ENCODE measurements at places on chromosomes 2 and 18.

GRCh38 chr2:234971496-234971895 is 19.7 kb downstream of the SH3BP4 start:
- DNase-seq: no peak

DNA sequence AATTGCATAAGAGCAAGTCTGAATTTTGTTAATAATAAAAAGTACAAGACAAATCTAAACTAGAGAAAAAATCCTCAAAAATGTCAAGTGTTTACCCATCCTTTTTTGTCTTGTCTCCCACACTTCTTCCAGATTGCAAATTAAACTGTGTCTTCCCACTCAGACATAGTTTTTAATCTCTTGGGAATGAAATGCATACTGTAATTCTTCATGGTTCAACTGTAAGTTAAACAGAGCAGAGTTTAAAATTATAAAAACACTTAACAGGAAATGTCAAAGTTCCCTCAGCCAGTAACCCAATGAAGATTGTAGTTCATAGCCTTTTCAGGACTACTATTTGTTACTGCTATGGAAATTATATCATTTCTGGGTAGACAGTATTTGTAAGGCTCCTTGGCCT is 171.8 kb downstream of the UBE2E3 start:
- no peak for DNase-seq

DNA sequence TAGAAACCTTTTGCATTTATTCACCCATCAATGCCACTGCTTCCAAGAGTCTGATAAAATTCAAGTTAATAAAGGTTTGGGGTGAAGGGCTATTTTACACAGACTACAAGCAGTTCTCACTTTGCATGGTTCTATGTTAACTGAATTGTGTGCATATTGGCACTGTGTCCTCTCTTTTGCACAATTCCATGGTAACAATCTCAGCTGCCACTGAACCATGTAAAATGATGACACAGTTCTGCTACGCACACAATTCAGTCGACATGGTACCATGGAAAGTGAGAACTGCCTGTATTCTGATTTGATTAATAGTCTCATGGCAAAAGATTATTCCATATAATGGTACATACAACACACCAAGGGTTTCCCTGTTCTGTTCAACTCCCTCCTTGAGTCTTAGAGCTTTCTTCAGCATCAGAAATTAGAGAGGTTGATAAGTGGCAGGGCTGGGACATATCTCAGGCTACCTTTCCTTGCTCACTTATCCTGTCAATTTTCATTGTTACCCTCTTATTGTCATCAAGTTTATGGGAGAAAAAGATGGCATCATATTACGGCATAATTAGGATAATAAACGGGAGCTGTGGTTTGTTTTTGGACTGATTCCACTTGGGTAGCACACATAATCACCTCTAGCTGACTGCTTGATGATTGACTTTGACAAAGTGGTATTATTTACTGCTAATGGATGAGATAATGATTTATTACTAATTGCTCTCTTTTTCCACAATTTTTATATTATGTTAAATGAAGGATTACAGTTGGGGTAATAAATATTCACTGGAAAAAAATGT is 139.3 kb upstream of the CREB1 start:
- no peak for DNase-seq

DNA sequence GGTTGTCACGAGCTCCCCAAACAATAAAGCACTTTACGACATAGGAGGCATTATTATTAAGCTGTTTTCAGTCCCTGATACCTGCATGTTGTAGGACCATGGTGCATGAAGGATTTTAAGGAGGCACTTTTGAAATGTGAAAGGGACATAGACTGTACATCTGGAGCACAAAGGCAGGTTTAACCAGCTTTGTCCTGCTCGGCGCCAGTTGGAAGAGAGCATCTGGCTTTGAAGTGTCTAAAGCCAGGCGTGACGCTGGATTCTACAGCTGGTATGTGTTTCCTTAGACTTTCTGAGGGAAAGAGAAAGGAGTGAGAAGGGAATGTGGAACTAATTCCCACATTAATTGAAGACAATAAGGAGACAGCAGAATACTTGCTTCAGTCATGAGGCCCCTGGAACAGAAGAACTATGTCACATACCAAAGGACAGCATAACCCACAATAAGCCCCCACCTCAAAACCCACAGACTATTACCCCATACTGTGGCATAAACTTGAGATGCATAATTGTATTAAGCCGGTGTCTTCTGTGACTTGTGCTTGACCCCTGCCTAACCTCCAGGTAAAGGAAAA is 381.0 kb upstream of the MEX3C start:
- no peak for DNase-seq

DNA sequence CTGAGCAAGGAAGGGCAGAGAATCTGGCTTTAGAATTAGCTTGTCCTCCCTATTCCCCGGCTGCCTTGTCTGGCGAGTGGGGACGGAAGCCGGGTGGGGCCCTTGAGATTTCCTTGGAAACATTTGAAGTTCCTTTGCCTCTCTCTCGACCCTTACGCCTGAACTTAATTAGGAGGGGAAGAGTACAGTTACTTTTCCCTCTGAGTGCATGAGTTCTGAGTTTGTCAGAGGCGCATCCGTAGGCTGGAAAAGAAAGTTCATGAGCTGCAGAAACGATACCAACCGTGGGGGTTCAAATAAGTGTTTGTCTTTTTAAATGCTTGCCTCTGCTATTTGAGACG is 468 bp downstream of the PIKFYVE start:
- DNase-seq: no peak

DNA sequence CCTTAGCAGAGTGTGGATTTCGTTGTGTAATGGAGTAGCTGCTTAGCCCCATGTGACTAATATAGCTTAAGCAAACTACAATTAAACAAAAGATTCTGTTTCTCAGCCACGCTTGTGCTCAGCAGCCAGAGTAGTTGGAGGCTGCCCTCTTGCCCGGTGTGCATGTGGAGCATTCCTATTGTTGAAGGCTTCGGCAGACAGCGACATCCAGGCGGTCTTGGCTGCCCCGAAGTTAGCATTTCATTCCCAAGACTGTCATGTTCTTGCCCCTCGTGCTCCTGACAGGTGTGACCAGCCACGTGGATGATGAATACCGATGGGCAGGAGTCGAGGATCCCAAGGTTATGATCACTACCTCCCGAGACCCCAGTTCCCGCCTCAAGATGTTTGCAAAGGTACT is 2.4 kb downstream of the IMP4 start:
- DNase-seq: no peak

- DNase-seq: no peak
Measured at GRCh38 chr18:79697976-79698375, 18.4 kb downstream of the CTDP1 start.

DNA sequence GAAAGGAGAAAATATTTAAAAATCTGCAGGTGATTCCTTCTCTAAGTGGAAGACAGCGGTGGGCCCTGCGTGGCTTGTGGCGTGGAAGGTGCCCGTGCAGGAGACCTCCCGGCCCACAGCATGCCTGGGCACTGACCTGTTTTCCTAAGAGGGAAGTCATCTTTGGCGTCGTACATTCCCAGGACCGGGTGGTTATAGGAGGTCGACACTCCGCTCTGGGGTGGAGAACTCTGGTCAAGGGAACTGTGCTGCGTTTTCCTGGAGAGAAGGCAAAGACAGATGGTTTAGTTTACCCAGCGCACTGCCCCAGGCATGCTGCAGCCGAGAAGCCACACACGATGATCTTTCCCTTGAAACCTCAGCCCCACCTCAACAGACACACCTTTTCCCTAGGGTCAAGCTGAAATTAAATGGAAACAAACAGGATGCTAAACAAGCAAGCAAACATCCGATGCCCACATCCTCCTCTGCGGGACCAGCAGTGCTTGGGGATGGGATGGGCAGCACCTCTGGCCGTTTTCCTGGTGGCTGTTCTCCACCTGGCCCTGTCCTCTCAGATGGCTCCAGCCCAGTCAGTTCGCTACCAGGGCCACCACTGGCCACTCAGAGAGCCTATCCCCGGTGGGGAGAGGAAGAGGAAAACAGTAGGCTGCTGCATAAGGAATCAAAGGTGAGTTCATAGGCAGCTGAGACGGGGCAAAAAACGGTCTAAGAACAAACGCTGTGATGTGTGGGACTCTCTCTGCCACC is 244.1 kb downstream of the HDAC4 start:
- no peak for DNase-seq

- DNase-seq: no peak
Measured at GRCh38 chr18:10140461-10141282, 226.9 kb downstream of the VAPA start.

DNA sequence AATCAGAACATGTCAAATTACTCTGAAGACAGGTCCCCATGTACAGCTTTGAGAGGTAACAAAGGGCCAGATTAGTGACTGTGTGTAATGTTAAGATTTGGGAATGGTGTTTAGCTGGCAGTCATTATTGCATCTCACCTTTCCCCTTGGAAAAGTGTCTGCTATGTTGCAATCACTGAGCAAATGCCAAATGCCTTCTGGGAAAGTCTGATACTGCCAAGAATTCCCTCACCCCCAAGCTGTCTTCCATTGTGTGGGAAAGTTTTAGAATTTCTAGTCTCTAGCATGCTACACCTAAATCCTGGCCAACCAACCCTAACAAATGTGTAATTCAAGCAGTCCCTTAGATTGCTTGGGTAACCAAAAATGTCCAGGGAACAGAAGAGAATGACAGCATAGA is 13.6 kb upstream of the PELI1 start:
- DNase-seq: no peak

- DNase-seq: no peak
Measured at GRCh38 chr18:5726011-5726410, 169.3 kb downstream of the TMEM200C start.

DNA sequence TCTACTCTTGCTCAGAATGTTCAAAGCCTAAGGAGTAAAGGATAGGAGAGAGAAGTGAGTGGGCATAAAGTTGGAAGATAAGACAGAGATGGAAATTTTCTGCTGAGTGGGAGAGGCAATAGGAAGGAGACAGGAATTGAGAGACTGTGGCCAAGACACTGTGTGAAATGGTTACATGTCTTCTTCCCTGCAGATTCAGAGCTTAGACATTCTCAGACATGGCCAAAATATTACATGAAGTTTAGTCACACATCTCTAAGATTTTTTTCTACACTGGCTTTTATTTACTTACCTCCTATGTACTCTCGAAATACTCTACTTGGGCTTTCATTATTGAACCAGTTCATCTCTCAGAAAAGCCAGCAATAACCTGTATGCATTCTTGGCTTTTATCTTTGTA is 363.0 kb upstream of the FANCL start:
- DNase-seq: no peak

GRCh38 chr2:205696331-205696926 is 14.1 kb downstream of the NRP2 start:
- DNase-seq: no peak

GRCh38 chr2:223896833-223897311 is 48.3 kb downstream of the WDFY1 start:
- DNase-seq: peak; percentile 68

DNA sequence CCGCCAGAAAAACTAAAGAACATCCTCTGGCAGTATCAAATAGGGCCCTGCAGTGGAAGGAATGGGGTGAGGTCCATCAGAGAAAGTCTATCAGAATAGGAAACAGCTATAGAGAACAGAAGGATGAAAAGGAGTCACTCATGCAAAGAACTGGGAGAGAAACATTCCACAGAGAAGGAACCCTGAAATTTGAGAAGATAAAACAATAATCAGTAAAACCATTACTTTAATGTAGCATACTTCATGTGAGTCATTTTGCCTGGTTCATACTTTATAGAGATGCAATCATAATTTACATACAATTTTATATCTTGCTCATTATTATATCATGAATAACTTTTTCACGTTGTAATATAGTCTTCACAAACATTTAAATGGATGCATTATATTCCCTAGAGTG is 402.2 kb downstream of the NCKAP5 start:
- DNase-seq: no peak

DNA sequence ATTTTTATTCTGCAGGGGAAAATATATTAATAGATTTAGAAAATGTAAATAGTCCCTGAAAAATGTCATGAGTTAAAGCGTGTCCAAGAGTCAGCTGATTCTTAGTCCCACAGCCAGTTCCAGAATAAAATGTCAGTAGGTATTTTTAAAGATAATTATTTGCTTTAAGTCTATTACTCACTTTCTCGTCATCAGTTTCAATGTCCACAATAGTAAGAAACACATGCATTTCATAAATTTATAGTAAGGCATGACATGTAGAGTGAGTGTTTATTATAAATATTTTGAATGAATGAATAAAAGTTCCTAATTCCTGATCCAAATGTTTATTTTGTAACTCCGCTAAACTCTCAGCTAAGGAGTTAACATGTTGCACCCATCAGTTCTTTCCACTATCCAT is 1044.0 kb upstream of the PIK3C3 start:
- DNase-seq: no peak

GRCh38 chr2:159185401-159186130 is 100.9 kb downstream of the WDSUB1 start:
- DNase-seq: peak; percentile 48

- DNase-seq: no peak
Measured at GRCh38 chr2:183530333-183530901, 406.2 kb downstream of the NUP35 start.

- DNase-seq: no peak
Measured at GRCh38 chr2:144475569-144476275, 44.2 kb downstream of the ZEB2 start.

DNA sequence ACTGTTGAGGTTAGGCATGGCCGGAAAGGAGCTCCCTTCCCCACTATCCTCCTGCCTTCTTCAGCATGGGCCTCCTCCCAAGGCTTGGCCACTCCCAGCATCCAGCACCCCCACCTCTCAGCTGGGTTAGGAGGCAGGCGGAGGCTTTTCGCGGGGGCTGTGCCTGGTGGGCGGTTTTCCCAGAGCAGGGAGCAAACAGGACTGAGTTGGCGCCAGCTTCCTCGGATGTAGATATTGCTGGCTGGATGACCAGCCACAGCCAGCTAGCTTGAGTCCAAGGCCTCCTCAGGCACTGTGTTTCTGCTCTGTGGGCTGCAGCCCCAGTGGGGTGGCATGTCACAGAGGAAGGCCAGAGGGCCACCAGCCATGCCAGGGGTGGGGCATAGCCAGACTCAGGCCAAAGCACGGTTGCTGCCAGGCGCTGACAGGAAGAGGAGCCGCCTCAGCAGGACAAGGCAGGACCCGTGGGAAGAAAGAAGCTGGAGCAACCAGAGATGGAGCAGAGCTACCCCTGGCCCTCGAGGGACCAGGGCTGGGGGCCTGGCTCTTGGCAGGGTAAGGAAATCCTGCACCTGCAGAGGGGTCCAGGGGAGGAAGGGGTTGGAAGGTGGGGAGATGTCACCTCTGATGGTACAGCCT is at the start of gene TCF23:
Gene TCF23 (plus strand): TSS at position 204 of the 639 bp plus-strand sequence. CDS start 130 bp downstream, at position 334.
- no peak for DNase-seq

DNA sequence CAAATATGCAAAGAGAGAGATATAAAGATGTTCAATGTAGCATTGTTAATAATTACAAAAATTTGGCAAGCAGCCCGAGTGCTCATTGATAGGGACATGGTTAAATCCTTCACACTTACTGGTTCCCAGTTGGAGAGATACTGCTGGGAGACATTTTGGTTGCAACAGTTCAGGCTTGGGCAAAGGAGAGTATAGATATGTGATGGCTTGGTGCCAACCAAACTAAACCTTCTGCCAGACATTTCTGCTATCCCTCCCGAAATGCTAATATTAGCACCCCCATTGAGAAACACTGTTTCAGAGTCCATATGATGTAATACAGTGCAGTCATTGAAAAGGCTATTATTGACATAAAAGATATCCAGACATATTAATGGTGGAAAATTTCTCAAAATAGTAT is 11.5 kb downstream of the GEN1 start:
- no peak for DNase-seq

Measured in GM20000 (cell line).